ENCODE measurements at places on chromosomes 1 and 21.

GRCh38 chr1:32404946-32405345, 10.7 kb upstream of the BSDC1 start:
- DNase-seq = no peak

GRCh38 chr1:186409091-186409490, 33.5 kb downstream of the ODR4 start:
- no peak for DNase-seq

GRCh38 chr21:42843056-42843455, 36.3 kb downstream of the WDR4 start:
- DNase-seq = no peak

DNA sequence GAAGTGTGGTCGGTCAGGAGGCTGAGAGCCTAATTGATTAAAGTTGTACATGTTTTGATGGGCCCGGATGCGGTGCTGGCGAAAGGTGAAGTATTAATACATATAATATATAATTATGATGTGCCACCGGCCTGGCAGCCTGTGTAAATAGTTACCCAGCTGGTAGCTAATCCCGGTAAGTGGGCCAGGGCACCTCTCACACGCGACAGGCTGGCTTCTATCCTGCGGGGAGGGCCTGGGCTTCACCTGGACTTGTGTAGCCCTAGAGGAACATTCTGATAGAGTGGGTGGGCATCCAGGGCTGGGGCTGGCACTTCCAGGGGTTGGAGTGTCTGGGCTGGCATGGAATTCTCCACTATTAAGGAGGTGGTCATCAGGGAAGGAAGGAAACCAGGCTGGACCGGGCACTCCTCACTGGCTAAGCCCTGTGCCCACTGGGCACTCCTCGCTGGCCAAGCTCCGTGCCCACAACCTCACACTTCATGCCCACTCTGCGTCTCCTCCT, 48.3 kb downstream of the IGSF21 start:
- DNase-seq = no peak

DNA sequence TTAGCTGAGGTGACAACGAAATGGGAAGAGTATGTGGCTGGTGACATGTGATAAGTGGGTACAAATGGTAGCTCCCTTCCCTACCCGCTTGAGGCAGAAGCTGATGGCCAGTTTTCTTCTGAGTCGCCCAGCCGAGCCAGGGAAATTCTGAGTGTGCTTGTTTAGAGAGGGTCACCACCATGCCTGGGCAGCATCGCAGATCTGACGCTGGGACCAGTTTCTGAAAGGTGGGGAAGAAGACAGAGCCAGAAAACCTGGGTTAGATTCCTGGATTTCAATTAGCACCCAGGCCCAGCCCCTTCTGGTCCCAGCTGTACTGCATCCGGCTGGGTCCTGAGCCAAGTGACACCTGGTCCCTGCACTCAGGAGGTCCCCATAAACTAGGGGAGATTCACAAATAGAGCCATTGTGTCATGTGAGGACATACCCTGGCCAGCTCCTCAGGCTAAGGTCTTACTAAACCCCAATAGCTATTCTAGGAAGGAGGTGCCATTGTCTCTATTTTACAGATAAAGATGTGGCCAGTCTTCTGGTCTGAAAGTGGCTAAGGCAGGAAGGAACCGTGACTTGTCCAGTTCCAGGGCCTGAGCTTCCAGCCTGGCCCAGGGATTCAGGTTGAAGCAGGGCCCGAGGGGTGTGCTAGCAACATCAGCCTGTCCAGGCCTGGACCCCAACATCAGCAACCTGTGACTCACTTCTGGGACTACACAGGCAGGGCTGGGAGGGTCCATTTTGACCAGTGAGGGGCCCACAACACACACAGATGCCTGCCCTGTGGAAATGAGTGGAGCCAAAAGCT, 1.7 kb upstream of the TMEM61 start:
- no peak for DNase-seq

DNA sequence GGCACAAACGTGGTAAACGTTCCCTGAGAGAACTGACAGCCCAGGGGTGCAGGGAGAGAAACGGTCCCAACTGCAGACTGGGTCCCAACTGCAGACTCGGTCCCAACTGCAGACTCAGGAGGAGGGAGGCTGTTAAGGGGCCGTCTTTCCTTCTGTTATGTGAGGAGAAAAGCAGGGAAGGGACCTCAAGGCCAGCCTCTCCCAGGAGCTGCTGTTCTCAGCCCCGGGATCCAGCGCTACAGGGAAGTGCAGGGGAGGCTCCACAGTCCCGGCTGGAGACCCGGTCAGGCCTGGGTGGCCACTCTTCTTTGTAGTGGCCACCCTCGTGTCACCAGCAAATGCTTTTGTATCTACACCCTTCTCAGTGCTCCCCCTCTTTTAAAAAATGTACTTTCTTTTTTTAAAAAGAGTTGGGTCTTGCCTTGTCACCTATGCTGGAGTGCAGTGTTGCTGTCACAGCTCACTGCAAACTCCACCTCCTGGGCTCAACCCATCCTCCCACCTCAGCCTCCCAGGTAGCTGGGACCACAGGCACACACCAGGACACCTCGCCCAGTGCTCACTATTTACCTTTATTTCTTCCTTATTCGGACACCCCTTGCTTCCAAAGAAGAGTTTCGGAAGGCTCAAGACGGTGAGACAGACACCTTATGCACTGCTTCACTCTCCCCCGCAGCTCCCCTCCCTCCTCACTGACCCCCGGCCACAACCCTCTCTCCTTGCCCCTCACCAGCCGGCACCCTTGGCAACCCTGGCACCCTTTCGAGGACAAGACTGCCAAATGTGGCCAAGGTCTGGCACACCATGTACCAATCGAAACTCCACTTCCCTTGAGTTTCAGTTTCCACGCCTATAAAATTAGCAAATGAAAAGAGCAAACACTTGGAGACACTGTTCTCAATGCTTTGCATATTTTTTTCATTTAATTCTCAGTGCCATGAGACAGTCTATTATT, 21.8 kb downstream of the CAPN2 start:
- DNase-seq = no peak

DNA sequence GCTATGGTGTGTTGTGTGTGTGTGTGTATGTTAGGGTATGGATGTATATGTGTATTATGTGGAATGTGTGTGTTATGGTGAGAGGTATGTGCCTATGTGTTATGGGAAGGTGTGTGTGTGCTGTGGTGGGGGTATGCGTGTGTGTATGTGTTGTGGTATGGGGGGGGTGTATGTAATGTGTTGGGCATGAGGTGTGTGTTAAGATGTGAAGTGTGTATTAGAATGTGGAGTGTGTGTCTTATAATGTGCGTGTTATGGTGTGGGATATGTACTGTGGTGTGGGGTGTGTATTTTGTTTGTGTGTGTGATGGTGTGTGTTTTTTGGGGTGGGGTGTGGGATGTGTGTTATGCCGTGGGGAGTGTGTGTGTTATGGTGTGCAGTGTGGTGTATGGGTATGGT, 242.5 kb downstream of the RHOU start:
- no peak for DNase-seq
